ENCODE measurements at places on chromosomes 2 and 18.

- no peak for DNase-seq
These were observed 41.7 kb downstream of the PLEKHM3 start for GRCh38 chr2:207983641-207984042.

- no peak for DNase-seq
These were observed 6.5 kb upstream of the DUSP2 start for GRCh38 chr2:96151595-96152303.

DNA sequence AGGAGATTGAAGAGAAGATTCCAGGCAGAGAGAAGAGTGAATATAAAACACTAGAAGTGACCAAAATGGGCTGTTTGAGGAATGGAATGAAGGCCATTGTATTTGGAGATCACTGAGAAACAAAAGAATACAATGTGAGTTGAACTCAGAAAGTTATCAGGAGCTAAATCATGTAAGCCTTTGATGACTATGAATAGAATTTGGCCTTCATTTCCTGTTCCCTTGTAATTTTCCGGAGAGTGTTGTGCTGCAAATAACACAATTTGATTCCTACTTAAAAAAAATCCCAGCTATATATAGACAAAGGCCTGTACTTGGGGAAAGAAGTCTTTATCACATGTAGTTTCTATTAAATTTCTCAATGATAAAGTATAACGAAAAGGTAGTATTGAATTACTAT is 33.7 kb upstream of the KYNU start:
- DNase-seq, result no peak

DNA sequence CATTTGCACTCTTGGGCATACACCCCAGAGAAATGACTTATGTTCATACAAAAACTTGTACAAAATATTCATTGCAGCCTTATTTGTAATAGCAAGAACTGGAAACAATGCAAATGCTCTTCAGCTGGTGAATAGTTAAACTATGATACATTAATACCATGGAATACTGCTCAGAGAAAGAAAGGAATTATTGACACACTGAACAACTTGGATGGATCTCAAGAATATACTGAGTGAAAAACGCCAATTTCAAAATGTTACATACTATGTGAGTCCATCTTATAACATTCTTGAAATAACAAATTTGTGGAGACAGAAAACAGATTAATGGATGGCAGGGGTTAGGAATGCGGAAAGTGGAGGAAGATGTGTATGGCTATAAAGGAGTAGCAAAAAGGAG is 17.2 kb downstream of the LNPK start:
- DNase-seq, result no peak

DNA sequence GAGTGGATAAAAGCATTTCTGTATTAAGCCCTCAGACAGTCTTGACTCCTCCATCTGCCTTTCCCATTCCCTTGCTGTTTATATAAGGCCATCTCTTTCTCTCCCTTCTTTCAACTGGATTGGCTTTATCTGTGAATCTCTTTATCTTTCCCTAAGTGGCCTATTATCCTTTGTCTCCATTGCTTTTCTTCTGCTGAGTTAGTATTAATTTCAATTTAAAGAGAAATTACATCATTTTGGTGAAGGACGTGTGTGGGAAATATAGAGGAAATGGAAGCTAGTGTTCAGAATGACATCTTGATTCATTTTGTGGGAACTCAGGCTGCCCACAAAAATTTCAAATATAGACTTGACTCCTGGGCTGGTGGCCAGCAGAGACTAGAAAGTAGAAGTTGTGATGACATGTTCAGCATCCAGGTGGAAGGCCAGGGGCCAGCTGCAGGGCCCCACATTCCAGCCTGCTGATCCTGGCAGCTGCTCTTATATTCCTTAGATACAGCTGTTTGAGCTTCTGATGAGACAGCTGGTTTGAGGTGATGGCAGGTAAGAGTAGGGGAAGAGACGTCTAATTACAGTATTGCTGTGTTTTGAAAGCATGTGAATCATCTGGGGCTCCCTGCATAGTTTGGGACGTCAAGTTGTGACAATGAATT is 52.3 kb downstream of the DIS3L2 start:
- DNase-seq, result peak; percentile 56

DNA sequence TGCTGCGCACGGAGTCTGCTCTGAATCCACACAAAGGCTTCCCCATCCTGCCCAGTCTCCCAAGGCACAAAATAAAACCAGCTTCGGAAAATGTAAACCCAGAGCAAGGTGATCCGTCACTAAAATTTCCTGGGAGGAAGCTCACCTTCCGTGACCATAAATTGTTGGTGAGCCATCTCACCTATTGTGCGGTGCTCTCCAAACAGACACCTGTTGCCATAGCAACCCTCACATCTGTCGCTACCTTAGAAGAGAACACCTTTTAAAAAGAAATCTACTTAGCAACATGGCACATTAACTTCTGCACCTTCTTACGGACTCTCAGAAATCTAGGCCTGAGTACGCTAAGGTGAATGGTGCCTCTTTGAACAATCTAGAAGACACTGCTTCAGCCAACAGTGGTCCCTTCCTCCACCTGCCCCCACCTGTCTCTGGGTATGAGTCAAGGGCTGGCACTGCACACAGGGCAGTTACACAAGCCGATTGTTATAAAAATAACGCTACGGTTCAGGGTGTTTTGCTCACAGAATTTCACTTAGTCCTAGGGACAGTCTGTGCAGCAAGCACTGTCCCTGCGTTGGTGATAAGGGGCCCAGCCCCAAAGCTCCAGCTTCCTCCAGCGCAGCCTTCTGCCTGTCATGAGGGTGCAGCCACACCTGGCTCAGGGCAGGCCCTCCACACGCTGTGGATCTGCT is 114.9 kb upstream of the ID2 start:
- no peak for DNase-seq

- DNase-seq, result no peak
These were observed 713.6 kb downstream of the PLCL1 start for GRCh38 chr2:198517976-198518375.

DNA sequence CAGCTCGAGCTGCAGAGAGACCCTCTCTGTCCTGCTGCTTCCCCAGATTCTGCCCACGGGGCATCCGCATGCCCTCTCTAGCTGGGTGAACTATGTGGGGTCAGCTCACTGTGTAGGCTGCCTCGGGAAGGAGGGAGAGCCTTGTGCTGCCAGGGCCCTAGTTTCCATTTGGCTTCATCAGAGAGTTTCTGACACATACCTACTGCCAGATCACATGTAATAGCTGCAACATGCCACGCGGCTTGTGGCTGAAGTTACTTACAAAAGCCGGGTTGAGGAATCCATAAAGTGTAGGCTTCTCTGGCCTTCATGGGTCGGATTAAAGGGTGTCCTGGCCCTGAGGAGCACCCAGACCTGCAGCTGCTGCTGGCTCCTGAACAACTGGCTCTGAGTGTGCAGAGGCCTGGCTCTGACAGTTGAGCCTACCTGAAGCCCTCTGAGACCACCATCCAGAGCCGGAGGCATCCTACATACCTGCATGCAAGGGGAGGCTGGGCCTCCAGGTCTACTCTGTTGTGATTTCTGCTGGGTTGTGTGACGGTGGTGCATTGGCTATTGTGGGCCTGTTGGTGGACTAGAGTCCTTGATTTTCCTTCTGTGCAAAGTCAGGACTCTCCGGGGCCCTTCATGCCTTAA is 130.0 kb downstream of the SH3RF3 start:
- no peak for DNase-seq

DNA sequence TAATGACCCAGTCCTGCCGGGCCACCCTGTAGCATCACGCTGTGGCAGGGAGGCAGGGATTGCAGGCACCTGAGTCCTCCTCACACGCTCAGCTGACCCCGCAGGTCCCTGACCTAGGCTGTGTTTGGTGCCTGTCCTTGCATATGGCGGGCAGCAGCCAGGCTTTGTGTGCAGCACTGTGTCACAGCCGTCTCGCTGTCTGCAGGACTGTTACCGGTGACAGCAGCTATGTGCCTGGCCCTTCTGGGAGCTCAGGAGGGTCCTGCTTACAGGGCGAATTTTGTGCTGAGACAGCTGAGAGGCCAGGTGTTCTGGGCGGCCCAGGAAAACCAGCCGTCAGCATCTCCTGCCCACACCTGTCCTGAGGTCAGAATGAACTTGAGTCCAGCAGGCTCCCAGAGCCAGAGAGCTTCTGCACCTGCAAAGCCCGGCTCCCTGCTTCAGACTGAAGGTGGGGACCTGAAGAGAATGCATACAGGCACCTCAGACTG is 10.4 kb upstream of the ARID5A start:
- no peak for DNase-seq

DNA sequence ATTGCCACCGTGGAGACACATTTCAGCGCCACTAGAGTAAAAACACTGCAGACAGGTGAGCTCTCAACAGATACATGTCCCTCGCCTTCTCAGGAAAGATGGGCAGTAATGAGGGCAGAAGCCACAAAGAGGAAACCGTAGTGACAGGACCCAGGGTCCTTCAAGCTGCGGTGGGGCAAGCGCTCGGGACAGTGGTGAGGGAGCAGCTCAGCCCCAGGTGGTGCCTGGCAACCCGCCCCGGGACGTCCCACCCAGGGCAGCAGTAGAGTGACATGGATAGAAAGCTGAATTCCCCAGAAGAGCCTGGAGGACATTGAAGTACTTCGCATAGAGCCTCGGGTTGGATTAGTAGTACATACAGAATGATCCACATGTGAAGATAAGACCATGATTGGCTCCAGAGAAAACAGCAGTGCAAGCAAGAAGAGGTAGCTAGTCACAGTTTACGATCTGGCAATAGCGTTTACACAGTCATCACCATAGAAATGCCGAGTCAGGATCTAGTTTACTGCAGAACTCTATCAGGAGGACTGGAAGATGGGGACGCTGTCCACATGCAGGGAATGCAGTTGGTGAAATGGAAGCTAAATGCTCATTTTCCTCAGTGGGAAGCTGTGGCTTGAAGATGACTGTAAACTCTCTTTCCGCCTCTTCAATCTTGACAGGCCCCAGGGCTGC is 37.4 kb upstream of the ALPP start:
- DNase-seq, result no peak

DNA sequence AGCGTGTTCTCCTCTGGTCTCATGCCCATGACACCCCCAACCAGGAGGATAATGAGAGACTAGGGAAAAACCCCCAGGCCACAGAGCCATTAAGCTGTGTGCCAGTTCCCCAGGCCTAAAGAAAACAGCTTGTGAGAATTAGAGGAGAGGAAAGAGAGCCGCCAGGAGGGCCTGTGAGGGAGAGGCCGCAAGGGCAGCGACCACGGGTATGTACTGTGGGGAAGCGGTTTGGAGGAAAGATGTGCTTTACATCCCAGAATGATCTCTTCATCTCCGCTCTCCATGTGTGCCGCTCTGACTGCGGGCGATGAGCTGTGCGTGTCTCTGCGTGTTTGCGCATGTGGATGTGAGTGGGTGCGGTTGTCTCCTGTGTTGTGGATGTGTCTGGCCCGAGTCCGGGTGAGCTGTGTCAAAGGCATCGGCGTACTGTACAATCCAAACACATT is 82.9 kb downstream of the DYSF start:
- DNase-seq, result no peak

- no peak for DNase-seq
These were observed 157.2 kb downstream of the BABAM2 start for GRCh38 chr2:28047681-28048080.

GRCh38 chr18:53817976-53818950 is 406.2 kb downstream of the MBD2 start:
- no peak for DNase-seq

DNA sequence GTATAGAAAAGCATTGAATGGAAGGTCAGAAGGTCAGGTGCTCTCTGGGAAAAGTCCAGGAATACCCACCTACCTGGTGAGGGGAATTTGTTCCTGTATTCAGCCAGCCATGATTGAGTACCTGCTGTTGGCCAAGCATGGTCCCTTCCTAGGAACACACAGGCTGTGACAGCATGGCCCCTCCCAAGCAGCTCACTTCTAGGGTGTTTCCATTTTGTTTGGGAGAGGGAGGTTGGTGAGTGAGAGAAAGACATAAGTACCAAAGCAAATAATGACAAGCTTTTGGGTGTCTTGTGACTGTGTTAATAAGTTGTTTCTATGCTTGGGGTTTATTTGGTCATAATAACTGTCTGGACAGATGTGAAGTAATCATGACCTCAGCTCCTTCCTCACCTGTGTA is 46.3 kb downstream of the CABLES1 start:
- DNase-seq, result no peak
